ENCODE measurements at places on chromosomes 1 and 21.

DNA sequence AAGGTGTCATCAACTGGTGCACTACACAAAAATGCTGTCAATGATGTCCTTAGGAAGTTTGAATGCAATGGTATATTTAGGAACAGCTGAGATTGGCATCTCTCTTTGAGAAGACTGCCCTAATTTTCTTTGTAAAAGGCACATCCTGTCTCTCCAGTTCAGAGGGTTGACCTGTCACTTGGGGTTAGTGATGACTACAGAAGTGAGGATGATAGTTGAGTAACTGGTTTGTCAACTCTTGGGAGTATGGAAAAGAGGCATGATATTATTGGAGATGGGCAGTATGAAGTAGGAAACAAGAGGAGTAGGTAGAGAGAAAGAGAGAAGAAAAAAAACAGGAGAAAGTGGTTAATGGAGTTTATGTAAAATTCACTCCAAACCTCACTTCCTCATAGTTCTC lies 40.4 kb upstream of the PIGC start:
- no peak for DNase-seq

DNA sequence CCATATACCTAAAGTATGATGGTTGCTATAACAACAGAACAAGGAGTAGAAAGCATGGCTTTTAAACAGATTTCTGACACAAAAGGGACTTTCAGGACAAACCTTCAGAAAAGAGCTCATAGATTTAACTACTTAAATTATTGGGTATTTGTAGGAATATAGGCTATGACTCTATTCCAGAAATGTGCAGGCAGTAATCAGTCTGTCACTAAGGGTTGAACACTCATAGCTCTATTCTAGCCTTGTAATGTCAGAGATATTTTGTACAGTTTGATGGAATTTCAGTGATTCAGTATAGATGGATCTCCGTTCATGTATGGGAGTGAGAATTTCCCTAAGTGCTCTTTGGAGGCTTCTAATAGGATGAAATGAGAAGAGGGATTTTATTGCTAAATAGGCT lies 82.8 kb downstream of the EXTL2 start:
- no peak for DNase-seq

GRCh38 chr1:37974567-37974966 lies 15.3 kb downstream of the SF3A3 start:
- DNase-seq = no peak

GRCh38 chr1:85124091-85124490 lies 75.8 kb upstream of the MCOLN3 start:
- no peak for DNase-seq

GRCh38 chr1:151542710-151543129 lies 2.6 kb downstream of the TUFT1 start:
- DNase-seq = no peak

GRCh38 chr1:79006564-79006963 lies at the start of gene ADGRL4:
Gene ADGRL4 (minus strand): TSS chr1:79006730. CDS start chr1:79006654, 76 bp downstream.
- DNase-seq = no peak

DNA sequence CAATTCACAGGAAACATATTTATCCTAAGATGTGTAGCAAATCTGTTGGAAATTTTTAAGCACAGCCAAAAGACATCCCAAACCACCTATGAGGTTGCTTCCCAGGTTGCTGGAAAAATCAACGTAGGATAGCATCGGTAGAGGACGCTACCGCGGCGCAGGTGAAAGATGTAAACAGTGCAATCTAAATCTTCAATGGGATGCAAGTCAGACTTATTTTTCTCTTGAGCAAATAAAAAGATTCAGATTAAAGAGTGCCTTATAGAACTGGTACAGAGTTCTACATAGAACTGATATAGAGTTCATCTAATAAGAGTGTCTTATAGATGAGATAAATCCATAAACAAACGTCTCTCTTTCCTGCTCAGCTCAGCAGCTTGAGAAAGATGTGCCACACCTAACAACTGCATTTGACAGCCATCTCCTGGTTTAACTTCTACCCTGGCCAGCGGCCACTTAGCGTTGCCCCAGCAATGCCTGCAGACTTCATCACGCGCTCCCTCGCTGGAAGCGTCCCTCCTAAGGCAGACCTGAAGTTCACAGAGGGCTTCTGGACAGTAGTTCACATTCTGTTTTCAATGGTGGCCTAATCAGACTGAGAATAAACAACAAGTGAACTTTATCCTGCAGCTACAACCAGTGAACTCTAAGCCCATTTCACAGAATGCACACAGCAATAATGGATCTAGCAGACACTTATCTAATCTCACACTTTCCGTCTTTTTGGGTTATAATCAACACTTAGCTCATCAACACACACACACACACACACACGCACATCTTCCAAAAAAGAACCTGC lies 164.5 kb downstream of the TOMM20 start:
- no peak for DNase-seq

GRCh38 chr1:100578201-100578600 lies 40.3 kb downstream of the GPR88 start:
- no peak for DNase-seq

DNA sequence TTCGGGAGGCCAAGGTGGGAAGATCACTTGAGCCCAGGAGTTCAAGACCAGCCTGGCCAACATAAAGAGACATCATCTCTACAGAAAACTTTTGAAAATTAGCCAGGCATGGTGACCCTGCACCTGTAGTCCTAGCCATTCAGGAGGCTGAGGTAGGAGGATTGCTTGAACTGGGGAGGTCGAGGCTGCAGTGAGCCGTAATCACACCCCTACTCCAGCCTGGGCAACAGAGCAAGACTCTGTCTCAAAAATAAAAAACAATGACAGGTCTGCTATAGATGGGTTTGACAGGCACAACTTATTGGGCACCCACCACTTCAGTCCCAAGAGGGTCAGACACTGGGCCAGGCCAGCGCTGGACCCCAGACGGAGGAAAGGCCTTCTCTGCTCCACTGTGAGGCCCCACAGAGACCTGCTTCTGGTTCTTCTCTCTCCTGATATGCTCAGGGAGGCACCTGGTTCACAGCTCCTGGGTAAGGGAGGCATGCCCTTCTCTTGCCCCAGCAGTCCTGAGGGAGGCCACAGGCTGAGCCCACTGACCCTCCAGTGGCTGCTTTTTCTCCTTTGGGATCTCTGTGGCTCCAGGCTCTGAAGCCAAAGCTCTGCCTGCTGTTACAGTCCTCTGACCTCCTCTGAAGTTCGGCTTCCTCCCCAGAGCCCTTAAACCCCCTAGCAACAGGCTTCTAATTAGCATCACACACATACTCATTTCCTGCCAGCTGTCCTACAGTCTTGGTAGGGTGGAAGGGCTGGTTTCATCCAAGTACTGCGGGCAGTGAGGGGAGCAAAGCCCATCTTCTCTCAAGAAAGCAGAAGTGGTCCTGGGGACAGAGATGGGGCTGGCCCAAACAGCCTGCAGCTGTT lies 14.4 kb downstream of the S100A16 start:
- DNase-seq = peak; percentile 69

GRCh38 chr1:81606656-81607055 lies 194.1 kb upstream of the ADGRL2 start:
- DNase-seq = no peak

DNA sequence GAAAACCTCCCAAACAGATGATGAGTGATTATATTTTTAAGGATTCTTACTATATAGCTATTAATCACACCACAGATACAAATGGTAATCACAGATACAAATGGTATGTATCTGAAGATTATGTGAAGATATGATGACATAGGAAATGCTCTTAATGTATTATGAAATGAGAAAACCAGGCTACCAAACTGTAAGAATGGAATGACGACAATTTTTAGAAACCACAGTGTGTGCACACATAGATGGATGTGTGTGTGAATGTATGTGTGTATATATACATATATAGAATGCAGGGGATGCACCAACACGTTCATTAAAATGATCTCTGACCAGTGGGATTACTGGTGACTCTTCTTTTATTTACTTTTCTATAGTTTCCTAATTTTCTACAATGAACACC lies 21.5 kb upstream of the ENAH start:
- DNase-seq = no peak

DNA sequence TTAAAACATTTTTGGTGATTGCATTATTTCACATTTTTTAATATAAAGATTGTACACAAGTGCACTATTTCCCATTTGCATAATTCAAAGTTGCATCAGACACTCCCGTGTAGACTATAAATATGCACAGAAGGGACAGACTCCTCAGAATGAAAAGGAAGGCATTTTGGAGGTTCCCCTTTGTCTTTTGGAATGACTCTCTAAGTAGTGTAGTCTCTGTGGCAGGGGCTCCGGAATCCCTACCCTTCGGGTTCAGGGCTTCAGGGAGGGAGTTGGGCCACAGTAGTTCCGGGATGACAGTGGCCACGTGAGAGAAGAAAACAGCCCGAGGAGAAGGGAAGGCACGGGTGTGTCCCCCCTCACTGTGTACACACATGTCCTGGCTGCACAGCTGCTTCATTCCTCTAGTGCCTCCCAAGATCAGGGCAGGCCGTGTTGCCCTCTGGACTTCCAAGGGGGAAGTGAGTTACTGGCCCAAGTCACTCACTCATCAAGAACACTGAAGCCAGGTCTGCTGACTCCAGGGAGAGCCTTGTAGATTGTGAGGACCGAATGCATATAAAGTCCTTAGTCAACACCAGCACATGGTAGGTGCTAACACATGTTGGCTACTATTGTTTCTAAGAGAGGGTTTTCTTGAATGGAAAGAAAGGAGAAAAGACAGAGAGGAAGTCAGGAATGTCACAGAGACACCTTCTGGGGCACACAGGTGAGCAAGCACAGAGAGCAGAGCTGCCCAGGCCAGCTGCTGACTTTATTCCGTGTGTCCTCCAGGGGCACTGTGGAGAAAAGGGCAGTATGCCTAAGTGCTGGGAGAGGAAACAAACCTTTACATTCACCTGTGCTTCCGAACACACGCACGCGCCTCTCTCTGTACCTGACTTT lies 39.8 kb downstream of the LHX4 start:
- DNase-seq = no peak

DNA sequence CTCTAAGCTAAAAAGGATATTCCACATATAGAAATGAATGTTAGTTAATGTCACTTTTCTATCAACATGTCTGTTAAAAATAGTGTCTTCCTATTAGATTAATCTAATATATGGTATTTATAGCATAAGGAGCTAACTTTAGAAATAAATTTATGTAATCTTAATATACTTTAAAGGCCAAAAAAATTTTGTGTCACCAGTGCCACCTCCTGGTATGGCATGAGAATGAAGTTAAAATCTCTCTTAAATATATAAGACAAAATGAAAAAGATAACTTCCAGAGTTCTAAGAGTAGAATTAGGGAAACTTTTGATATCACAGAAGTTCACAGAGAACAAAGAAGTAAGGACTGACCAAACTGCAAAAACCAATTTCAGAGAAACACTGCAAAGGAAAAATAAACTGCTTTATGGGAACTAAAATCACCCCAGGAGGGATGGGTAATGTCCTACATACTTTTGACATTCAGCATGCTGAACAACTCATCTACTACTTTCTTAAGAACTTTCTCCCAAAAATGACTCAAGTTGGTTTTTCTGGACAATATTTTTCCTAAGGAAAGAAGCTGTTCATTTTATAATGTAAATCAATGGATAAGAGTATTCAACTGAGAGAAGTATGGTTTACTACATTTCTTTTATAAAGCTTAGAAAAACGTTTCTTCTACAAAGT lies 82.8 kb downstream of the TRIM33 start:
- DNase-seq = no peak

DNA sequence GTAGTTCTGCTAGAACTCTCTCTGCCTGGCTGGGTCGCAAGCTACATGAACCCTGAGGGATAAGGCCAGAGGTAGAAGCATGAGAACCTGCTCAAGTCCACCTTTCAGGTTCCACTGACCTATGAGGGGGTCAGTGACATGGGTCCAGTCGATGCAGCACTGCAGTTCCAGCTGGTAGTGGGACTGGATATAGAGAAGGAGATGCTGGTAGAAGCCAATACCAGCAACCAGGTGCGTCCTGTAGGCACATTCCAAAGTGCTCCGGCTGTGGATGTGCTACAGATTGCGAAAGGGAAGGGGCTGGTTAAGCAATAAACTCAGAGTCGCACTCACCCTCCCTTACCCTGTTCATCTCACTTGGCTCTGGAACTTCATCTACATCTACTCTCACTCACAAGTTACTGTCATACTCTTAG lies 5.7 kb downstream of the SMG5 start:
- no peak for DNase-seq

DNA sequence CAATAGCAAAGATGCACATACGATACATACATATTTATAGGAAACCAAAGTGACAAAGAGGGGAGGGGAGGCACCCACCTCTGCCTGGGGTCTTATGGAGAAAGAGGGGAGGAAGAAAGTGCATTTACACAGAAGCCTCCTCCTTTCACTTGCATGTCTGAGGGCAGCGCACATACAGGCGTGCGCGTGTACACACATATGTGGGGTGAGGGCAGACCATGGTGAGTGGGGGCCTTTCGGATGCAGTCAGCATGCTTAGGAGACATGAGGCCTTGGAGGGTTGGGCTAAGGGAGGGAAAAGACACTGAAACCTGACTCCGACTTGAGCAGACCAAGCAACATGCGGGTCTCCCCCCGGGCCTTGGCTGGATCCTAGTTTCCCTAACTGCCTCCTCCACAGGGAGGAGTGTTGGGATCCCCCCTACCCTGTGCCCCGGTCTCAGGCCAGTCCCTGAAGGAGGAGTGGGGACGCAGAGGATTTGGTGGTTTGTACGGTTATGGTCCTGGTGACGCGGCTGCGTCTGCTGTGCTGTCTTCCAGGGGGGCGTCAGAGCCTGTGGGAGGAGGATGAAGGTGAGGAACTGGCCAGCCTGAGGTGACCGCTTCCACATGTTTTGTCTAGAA lies 15.2 kb downstream of the LRRC71 start:
- DNase-seq = no peak

GRCh38 chr1:246394121-246394520 lies 113.0 kb downstream of the SMYD3 start:
- no peak for DNase-seq

- DNase-seq = no peak
Measured at GRCh38 chr1:185539277-185539943, 194.8 kb upstream of the HMCN1 start.

DNA sequence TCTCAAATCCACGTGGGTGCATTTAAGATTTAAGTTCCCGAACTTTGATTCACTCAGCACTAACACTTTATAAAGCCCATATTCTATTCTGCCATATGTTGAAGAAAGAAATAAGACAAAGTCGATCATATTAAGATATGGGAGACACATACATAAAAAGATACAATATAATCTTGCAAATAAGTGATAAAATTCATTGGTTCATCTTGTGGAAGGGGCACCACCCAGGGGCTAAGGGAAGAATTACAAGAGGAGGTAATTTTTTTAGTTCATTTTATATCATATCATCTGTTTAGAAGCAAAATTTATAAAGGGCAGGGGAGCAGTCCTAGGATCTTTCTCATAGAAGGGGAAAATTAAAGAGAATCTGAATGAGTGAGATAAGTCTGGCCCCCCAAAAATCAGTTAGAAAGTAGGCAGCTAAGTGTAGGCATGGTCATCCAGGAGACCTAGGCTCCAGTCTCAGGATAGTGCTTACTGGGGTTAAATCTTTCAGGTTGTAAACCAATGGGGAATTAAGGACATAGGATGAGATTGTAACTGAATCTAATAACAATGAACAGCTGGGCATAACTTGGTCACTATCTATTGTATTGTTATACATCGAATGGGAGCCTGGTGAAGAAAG lies 124.2 kb upstream of the L1TD1 start:
- no peak for DNase-seq

- no peak for DNase-seq
Measured at GRCh38 chr1:16321176-16321867, 31.0 kb downstream of the FBXO42 start.

- no peak for DNase-seq
Measured at GRCh38 chr1:223261914-223262313, 102.1 kb downstream of the SUSD4 start.

- DNase-seq = no peak
Measured at GRCh38 chr1:170030212-170030611, 44.3 kb downstream of the KIFAP3 start.

All from GM12891 (cell line).